ENCODE measurements at places on chromosomes 13 and 19.

- DNase-seq, result no peak
These were observed 915.3 kb downstream of the UQCRFS1 start for GRCh38 chr19:28297586-28298157.

DNA sequence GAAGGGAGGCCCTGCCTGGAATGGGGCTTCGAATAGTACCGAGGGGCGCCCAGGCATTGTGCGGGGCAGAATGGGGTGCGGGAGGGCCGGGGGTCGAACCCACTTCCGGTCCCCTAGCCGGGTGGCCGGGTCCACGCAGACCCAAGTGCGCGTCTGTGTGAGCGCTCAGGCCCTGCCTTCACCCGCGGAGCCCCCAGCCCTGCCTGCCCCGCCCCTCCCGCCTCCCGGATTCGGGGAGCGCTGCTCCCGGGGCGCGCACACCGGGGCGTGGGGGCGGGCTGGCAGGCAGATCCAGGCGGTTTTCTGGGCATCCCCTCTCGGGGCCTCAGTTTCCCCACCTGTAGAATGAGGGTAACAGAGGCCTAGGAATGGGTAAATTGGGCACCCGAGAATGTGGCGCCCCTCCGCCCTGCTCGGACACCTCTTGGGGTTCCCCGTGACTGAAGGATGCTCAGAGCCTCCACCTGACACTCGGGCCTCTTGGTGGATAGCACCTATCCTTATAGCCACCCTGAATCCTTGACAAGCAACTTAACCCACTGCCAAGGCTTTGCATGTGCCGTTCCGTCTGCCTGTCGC lies 682 bp downstream of the PIK3R2 start:
- DNase-seq, result no peak

GRCh38 chr13:99796175-99796819 lies 175.3 kb downstream of the ZIC5 start:
- no peak for DNase-seq

DNA sequence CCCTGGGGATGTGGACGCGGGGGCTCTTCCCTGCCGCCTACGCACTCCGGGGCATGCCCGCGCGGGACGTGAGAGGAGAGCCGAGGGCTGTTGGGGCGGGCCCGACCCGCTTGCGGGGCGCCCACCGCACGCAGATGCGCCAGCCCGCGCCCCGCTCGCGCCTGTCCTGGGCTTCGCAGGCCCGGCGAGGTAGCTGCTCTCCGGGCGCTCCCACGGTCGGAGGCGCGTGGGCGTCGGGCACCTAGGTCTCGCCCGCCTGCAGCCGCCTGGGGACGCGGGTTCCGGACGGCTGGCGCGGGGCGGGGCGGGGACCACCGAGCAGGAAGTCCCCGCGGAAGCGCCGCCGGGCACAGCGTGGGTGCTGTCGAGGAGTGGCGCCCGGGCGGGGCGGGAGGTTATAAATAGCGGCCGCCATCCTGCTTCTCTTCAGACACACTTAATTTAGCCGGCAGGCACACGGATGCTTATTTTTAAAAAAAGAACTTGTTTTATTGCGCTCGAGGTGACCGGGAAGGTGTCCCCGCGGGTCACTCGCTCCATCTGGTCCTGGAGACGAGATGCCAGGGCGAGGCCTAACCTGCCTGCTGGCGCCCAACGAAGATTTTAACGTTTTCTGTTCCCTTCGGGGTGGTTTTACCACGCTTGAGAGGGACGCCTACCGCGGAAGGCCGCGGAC lies 561 bp upstream of the GJA3 start:
- peak; percentile 9 for DNase-seq

DNA sequence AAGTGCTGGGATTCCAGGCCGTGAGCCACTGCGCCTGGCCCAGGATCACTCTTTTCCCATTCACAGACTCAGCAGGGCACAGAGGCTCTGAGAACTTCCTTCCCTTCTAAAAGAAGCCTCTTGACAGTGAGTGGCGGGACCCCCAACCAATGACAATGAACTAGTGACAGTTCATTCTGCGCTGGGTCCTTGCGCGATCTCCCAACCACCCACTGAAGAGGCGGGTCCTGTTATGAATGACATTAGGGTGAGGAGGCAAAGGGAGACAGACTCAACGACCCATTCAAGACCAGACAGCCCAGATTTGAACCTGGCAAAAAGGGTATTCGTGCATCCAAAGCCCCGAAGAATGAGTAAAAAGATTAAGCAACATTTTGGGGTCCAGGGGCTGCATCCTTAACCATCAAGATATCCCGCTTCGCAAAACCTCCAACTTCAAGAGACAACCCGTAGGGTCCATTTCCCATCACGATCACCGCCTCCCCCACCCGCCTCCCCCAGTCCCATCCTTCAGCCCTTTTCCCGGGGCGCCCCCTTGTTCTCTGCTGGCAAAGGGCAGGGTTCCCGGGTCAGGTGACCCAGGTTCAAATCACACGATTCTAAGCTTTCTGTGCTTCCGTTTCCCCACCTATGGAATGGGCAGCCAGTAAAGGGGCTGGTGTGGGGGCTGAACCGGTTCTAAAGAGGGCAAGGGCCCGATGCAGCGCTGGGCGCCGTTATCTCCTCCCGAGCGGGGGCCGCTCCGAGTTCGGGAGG lies 719 bp downstream of the SUGP2 start:
- DNase-seq, result peak; percentile 48

DNA sequence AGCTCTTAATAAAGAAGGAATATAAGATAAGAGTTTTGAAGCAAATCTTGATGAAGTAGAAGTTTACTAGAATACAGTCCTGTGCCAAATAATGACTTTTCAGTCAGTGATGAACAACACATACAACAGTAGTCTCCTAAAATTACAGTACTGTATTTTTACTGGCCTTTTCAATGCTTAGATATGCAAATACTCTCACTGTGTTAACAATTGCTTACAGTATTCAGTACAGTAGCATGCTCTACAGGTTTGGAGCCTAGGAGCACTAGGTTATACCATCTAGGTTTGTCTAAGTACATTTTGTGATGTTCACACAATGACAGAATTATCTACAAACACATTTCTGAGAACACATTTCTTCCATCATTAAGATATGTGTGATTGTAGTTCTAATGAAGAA lies 316.7 kb upstream of the KLHL1 start:
- no peak for DNase-seq

- no peak for DNase-seq
These were observed 120.9 kb downstream of the NUFIP1 start for GRCh38 chr13:44868397-44868796.

DNA sequence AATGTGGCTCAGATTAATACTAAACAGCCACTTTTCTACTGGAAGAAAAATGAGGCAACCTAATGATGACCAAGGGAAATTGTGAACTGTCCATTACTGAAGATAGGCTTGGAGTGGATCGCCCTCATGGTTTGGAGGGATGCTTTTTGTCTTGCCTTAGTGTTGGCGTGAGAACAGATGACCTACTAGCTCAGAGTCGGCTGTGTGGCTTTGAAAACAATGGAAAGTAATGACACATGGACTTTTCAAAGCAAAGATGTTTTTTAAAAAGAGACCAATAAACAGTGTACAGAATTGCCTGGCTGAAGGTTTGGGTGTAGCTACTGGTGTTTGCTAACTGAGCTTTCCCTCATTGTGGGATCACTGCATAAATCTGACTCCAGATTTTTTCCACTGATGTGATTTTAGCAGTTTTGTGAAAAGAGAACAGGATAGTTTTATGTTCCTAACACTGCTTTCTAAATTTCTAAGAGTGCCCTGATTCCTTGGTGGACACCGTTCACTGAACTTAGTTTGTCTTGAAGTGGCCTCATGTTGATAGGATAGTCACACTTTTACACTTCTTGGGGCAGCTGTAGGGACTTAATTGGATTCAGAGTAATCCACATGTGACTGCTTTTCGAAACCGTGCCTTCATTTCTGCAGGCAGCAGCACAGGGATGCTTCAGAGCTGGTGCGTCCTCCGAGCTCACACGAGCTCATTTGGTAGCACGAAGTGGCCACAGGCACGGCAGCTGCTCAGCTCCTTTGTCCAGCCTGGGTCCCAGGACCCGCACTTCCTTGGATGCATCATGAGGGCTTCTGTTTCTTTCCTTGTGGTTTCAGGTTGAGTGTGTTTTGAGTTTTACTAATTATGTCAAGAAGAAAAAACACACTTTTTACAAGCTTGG lies 4.3 kb downstream of the CEBPG start:
- no peak for DNase-seq

DNA sequence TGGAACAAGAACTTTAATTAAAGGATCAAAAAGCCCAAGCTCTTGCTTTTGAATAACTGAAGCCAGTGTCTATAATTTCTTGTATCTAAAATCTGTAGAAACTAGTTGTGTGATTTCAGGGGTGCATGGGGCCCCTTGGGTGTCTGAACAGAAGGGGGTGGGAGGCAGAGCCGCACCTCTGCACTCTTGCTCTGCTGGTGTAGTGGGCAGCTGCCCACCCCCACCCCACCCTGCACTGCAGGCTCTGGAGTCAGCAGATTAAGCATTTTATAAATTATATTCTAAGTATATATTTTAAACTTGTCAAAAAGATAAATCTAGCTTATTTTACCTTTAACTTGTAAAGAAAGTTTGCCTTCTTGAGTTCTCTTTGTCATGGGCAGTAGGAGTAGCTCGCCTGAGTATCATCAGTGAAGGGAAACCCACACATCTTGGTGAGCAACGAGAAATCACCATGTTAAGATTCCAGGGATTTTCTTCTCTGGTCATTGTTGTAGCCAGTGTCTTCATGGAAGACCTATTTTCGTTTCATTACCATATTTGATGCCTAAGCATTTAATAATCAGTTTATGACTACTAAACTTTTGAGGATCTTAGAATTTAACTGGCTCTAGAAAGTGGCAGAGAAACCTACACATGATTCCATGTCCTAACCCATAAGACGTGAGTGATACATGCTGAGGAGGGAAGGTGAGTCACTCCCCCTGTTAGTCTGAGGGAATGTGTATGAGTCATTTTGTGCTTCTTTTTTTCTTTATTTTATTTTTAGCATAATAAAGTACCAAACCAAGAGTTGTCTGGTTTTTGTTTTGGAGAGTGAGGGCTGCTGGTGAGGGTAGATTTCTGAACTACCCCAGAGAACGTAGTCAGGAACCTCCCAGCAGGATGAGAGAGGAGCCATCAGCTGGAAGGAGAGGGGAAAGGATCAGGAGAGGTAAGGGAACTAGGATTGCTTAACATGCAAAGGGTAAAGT lies 7.7 kb downstream of the UBE2L5 start:
- no peak for DNase-seq

GRCh38 chr19:5138606-5139582 lies 170.0 kb downstream of the KDM4B start:
- peak; percentile 30 for DNase-seq

DNA sequence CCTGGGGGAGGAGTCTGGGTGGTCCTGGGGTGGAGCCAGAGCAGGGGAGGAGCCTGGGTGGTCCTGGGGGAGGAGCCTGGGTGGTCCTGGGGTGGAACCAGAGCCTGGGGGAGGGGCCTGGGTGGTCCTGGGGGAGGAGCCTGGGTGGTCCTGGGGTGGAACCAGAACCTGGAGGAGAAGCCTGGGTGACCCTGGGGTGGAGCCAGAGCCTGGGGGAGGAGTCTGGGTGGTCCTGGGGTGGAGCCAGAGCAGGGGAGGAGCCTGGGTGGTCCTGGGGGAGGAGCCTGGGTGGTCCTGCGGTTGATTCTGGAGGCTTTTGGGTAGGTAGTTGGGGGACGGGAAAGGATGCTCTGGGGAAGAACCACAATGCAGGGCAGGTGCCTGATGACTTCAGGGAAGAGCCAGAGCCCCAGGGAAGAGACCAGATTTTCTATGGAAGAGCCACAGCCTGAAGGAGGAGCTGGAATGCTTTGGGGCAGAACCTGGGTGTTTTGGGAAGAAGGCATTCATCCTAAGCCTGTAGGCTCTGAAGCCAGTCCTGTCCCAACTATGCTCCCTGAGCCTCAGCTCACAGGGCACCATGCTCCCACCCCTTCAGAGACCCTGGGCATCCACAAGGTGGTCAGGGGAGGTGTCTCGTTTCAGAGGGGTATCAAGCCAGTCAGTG lies 15.0 kb downstream of the MRPS12 start:
- no peak for DNase-seq

DNA sequence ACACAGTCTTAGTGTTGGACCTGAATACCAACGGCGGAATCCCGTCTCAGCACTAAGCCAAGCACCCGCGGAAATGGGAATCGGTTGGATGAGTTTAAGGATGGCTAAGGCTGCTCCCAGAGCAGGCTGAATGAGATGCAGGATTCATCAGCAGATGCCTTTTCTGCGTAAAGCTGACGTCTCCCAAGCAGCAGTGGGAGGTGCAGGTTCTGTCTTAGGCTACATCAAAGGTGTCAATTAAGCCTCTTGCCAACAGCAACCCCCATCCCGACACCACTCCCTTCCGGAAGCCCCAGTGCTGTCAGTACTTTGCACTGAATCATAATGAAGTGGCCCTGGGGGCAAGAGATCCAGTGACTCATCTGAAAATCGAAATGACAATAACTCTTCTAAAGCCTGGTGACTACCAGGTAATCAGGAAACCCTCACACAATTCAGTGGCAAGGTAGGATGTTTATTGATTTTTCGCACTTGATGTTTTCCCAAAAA lies 275.6 kb downstream of the DCLK1 start:
- no peak for DNase-seq

DNA sequence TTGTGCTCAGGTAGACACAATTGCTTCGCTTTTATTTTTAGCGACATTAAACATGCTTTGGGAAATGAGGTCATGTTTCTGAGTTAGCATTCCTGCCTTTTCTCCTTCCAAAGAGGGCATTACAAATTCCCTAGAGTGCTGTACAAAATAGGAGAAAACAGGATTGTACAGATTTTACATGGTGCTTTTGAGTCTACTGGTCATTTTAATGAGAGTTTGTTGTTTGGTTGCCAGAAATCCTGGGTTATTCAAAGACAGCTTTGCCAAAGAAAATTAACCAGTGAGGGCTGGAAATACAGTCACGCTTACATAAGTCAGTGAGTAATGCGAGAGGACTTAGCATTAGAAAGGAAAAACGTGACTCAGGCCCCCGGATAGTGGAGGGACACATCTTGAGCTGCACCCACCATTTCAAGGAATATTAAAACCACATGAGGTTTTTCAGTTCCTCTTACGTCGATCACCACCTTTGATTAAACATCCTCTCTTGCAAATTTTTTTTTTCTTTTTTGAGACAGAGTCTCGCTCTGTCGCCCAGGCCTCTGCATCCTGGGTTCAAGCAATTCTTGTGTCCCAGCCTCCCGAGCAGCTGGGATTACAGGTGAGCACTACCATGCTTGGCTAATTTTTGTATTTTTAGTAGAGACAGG lies 55.4 kb downstream of the SACS start:
- peak; percentile 17 for DNase-seq

- DNase-seq, result no peak
These were observed 804 bp downstream of the ZNF708 start for GRCh38 chr19:21328406-21328805.

- DNase-seq, result no peak
These were observed 302.1 kb downstream of the DIAPH3 start for GRCh38 chr13:59861676-59862075.

- no peak for DNase-seq
These were observed 285.0 kb upstream of the PCDH20 start for GRCh38 chr13:61700620-61701019.

DNA sequence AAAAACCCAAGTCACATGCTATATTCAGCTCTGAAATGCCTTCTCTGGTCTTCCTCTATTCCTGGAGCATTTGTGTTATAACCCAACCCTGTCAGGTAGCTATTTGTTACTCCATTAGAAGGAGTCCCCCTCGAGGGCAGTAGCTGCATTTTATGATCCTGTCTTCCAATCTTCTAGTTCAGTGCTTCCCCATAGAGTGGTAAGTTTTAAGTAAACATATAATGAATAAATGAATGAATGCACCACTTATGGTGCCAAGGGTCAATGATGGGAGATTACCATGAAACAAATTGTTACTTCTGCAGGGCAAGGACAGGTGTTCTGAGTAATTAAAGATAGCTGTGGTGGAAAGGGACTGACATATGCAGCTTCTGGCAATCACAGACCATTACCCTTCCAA lies 4.0 kb downstream of the RASL11A start:
- DNase-seq, result no peak

GRCh38 chr13:84279166-84279565 lies 396.9 kb upstream of the SLITRK1 start:
- no peak for DNase-seq
